ENCODE measurements at places on chromosomes 11 and 22.

- DNase-seq: no peak
Observed at GRCh38 chr11:71527576-71528210, 626 bp downstream of the KRTAP5-7 start.

DNA sequence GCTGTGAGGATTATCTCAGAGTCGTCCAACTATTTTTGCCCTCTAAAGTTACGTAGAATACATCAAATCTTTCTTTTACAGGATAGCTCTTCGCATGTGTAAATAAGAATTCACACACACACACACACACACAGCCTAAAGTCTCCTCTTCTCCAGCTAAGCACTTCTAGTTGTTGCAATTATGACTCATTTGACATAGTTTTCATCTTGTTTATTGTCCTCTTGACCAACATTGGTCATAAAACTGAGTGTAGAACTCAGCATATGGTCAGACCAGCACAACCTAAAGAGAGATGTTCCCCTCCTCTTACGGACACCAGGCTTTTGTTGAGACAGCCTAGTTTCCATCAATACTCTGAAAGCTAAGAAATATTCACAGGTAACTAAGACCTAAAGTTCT is 234.2 kb downstream of the BLID start:
- no peak for DNase-seq

GRCh38 chr11:106309070-106309684 is 231.7 kb downstream of the AASDHPPT start:
- DNase-seq: no peak

DNA sequence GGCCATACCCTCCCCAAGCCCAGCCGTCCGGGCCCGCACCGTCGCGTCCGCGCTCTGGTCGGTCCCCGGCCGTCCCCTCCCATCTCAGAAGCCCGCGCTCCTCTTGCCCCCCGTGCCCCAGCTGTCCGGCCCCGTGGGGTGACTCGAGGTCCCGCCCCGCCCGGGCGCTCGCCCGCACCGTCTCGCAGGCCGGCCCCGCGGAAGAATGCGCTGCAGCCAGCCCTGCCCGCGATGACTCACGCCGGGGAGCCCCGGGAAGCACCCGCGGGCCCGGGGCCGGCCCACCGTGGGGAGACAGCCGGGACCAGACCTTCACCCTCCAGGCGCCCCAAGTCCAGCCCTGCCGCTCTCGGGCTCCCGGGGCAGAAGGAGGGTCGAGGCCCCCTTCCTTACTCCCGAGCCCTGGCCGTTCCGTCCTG is 320 bp upstream of the PHLDA2 start:
- no peak for DNase-seq

DNA sequence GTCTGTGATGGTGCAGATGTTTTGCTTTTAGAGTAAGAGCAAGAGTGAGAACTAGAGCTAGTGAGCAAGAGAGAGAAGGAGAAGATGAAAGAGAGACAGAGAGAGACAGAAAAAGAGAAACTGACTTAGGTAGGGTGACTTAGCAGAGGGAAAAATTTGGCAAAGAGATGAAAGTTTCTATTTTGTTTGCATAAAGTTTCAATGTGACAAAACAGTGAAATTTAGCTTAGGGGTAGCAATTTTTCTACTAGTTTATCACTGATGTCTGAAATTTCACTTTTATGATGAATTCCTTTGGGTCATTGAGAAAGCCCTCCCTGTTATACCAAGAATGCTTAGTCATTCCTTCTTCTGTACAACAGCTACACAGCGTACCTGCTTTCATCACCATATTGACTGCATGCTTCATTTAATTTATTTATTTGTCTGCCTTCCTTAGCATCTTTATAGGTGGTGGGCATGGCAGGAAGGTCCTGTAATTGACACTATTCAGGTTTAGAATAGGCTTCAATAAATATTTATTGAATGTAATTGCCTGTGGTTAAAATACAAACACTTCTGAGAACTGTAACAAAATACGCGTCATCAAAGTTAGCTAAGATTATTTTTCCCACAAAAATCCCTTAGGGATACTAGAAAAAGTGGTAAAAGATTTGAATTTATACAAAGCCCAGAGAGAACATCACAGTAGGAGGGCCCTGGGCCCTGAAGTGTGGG is 19.9 kb upstream of the CTSC start:
- DNase-seq: no peak

All from stimulated activated CD4-positive, alpha-beta T cell treated with anti-CD3 and anti-CD28 coated beads, Interleukin-15, amount 100 ng/mL, for 1 hour (primary cell).